Activated T-cell treated with anti-CD3 and anti-CD28 coated beads, Interleukin-2, amount 50 U/mL, for 24 hours (primary cell): ENCODE measurements at places on chromosomes 6 and 20.

DNA sequence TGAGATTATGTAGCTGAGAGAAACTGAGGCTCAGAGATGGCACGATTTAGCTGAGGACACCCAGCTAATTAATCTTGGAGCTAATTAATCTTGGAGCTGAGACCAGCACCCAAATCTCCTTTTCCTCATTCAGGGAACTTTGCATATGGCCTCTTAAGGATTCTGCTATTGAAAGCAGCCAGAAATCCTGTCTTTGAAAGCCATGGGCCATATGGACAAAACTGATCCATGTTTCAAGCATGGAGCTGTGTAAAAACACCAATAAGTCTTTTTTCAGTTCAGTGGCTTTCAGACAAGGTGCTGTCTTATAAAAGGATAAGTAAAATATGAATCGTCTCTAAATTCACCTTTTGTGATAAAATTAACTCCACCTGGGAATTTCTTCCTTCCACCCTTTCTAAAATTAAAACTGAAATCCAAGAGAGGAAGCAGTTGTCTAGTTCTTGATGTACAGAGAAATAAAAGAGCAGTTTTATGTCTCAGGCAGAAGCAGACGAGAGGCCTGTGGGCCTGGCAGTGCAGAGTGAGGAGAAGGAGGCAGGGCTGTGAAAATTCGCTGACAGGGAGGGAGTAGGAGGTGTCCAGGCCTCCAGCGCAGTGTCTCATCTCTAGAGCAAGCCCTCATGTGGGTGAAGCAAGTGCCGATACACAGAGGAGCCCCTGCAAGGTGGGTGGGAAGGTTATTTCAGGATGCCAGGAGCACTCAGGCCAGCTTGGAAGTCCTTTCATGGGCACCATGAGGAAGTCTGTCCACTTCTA lies 266.9 kb downstream of the UST start:
- DNase-seq = no peak

- no peak for DNase-seq
Observed at GRCh38 chr6:113219783-113220182, 637.4 kb upstream of the MARCKS start.

DNA sequence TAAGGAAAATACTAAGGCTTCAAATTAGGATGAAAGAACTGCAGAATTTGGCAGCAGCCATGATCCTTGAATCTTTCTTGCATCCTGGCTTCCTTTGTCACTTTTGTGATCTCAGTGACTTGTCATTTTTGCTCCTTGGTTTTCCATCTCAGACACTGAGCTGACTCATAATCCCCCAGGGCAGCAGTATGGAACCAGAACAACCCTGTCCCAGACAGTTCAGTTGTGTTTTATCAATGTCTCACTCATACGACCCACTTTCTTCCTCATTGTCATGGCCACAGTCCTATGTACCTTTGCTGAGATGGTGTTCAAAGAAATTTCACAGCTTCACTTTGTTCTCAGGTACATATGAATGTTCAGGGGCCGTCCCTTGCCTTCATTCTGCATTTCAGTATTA lies 488.5 kb upstream of the BTBD3 start:
- DNase-seq = no peak

DNA sequence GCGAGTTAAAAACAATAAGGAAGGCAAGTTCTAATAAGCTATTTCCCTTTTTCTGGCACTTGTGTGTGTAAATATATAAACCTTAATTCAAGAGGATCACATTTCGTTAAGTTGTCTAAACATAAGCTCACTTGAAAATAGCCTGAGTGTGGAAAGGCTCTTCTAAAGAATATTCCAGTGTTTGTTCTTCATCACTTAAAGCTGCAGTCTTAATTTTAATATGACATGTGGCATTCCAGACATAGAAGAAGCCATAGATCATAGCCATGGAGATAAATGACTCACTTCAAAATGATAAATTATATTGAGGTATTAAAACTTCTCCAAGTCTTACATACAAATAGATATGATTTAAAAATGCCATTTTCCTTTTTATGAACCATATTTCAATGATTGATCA lies 42.1 kb downstream of the IYD start:
- DNase-seq = no peak

DNA sequence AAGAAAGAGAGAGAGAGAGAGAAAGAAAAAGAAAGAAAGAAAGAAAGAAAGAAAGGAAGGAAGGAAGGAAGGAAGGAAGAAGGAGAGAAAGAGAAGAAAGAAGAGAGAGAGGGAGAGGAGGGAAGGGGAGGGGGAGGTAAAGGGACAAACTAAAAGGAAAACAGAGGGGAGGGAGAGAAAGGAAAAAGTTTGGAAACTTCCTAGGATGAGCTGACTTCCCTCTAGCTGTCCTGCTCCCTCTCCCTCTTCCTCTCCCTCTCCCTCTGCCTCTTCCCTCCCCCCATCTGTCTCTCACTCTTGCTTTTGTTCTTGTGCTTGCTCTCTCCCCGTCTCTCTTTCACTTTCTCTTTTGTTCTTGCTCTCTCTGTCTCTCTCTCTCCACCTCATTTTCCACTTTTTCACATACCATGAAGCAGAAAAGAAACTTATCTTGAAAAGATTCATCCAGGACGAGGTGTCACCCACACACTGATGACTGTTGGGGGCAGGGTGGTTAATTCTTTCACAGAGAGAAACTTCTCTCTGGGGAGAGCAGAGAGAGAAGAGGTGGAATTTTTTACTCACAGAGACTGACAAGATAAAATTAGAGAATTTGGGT lies 56.4 kb upstream of the DUSP22 start:
- no peak for DNase-seq

DNA sequence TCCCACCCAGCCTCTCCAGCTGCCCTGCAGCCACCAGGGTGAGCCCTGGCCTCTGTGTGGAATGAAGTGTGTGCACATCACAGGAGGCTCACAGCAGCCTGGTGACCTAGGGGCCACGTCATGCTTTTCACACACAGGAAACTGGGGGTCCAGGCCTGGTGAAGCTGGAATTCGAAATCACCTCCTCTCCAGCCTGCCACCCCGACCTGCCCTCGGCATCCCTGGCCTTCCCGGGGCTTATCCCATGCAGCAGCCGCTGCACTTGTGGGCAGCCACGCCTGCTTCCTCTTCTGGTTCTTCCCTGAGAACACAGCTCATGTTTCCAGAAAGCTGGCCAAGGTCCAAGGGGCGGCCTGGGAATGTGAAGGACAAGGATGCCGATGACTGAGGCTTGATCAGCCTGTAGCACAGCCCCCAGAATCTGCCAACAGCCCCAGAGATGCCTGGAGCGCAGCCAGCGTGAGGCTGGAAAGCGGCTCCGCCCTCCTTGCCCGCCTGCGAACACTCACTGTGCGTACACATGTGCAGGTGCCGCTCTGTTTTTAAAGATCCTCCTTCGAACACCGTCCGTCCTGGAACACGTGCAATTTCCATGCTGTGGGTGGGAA lies 4.2 kb upstream of the NTSR1 start:
- DNase-seq = no peak

DNA sequence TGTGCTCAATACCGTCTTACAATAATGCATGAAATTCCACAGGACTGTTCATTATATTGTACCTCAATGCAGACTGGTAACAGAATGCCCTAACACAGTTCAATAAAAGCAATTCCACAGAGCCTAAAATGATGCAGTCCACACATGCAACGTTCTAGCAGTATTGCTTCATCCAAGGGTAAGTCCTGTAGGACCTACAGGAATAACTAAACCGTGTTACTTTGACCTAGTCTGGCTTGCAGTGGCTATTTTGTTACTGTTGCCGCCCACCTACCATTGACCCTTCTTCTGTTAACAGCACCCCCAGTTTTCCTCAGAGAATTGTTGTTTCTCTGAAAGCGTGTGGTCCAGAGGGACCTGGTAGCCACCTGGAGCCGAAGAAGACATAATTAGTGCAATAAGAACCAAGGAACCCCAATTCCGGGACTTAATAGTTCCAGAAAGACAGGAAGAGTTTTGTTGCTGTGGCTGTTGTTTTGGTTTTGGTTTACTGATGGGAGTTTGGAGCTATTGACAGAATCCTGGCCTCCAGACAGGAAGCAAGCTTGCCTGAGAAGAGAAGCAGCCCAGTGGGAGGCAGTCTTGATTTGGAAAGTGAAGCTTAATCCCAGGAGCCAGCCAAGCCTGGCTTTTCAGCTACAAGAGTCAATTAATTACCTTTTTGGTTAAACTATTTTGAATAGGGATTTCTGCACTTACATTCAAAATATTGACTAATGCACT lies 91.3 kb downstream of the FRK start:
- no peak for DNase-seq

DNA sequence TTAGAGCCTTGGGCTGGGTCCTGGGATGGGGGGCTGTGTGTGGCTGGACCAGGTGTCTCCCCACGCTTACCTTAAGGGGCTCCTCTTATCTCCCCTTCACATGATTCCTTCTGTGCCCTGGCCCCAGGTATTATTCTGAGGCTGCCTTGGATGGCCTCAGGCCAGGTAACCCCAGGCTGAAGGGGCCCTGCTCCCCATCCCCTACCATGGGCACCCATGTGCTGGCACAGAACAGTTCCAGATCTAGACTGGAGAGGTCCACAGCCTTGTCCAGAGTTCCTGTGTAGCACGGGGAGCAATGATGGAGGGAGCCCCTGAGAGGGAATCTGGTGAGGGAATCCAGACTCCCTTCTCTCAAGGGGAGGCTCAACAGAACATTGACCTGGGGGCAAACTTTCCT lies 32.1 kb downstream of the MOCS1 start:
- no peak for DNase-seq

DNA sequence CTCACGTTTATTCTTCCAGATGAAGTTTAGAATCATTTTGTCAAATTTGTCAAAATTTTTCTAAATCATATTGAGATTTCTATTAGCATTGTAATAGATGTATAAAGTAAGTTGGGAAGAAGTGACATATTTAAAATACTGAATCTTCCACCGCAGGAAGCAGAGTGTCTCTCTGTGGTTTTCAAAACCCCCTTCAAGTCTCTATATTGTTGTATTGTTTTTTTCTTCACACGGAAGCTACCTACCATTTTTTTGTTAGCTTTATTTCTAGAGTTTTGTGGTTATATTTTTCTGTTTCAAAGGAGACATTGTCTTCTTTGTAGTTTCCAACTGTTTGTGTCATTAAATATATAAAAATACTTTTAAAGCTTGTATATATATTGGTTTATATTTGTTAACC lies 188.6 kb downstream of the ZDHHC14 start:
- DNase-seq = no peak

GRCh38 chr6:389622-390021 lies 1.9 kb upstream of the IRF4 start:
- no peak for DNase-seq

GRCh38 chr20:39738651-39739050 lies 776.5 kb downstream of the DHX35 start:
- no peak for DNase-seq
